ENCODE measurements at places on chromosomes 7 and 10.

DNA sequence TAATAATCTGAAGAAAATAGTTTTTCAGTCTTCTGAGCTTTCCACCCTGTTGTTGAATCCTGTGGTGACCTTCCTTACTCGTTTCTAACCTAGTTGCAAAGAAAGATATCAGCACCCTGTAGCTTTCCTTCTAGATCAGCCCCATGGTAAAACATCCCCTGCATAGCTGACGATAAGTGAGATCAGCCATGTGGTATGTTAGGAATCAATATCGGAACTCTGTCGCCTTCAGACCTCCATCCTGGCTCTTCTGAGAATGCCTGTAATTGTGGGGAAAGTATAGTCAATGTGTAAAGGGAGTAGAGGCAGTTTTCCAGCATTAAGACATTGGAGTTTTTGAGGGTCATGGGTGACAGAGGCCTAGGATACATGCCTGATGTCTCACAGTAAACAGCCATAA, 151.8 kb downstream of the LRRC4 start:
- no peak for DNase-seq

DNA sequence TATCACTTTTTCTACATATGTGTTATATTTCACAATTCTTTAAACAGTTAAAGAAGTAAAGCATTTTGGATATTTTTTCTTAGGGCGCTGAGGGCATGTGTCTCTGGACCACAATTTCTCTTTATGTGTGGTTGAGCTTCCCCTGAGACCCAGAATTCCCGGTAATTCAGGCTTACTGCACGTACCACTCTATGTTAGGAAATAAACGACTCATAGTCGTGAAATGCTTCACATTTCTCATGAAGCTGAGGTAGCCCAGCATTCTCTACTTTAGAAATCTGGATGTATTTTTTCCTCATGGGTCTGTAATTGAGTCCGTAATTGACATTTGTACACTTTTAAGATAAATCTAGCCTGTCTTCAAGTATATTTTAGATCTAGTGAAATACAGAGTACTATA, 170.6 kb downstream of the FZD1 start:
- DNase-seq = no peak

DNA sequence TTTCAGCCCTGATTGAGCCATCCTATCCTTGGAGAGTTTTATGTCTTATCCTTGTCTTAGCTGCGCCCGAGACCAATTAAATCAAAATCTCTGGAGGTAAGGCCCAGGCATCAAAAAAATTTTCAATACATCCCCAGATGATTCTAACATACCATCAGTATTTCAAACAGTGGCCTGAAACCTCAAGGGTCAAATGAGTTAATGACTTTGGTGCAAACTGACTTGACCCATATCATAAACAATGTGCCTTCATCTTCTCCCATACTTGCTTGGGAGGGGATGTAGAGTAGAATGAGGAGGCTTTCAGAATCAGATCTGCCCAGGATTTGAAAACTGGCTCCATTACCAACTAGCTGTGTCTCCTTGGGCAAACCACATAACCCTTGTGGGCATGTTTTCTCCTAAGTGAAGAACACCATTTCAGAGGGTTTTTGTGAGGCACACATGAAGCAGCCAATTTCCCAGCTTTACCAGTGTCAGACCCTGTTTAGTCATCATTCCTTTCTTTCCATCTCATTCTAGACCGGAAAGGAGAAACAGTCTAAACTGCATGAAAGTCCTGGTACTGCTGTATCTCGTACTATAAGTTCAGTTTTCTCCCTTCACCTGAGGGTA, 35.7 kb upstream of the ATXN7L1 start:
- DNase-seq = no peak

DNA sequence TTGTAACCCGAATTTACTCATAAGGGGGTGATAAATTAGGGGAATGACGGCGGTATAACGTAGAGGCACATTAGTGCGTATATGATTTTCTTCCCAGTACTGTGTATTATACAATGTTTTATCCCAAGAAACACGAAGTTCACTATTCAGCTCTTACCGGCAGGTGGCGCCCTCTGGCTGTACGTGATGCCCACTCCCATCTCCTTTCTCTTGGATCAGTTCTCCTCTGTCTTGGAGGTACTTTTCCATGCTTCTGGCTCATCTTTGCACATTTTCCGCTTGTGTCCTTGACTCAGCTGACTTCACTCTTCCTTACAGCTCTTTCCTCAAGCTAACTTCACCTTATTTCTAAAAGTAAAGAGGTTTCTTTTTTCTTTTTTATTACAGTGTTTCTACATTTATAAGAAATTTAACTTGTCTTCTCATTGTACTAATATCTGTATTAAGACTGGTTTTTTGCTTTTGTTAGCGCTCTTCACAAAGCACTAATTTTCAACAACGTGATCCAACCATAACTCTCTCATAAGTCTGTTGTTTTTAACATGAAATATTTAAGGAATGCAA, 21.3 kb downstream of the TMEM176B start:
- DNase-seq = peak; percentile 45

- no peak for DNase-seq
These were observed 79.2 kb downstream of the PHTF2 start for GRCh38 chr7:77877791-77878190.

DNA sequence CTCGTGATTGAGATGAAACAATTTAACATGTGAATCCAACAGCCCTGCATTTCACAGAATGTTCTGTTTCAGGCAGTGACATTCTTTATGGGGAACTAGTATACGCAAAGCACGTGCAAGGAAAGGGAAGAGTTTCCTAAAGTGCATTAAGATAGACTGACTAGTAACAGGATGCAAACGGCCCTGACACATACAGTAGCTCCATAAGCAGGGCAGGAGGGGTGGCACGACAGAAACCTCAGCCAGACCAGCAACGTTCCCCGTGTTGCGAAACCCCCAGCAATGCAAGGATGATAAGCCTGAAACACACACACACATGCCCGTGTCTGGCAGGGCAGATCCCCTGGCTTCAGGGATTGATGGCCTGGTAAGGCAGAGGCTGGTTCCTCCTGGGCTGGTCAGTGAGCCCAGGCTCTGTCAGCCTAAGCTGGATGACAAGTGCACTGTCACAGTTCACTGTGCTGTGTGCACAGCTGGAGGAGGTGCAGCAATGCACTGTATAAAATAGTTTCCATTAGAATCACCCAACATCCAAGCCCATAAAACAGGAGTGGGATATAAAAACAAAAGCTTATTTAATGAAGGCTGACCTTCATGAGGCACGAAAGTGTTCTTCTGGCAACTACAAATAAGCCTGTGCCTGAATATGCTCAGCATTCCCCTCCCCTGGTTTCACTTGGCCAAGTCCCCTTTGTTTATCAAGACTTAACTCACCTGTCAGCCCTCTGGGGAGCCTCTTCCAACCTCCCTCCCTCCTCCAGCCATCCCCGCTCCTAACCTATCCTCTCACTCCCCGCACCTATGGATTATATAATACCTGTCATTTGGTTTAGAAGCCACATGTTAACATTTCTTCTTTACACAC, 88.8 kb downstream of the GSAP start:
- peak; percentile 40 for DNase-seq

DNA sequence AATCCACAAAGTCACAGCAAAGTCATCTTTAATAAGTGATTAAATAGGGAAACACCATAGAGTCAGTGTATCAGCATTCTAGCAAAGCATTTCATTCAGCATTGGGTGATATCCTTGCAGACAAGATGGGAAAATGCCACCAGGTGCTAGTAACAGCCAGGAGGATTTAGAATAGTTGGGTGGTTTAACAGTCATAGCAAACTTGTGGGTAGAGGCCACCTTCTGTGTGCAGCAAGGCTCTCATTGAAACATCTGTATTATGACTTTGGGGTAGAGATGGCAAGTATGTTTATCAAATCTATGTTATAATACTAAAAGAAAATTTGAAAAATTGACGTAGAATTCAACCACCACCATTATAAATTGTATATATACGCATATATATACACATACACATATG, 26.4 kb upstream of the ADO start:
- no peak for DNase-seq

- DNase-seq = no peak
These were observed 61.6 kb downstream of the NHLRC2 start for GRCh38 chr10:113916053-113916452.

GRCh38 chr7:30028749-30029635, 780 bp downstream of the PLEKHA8 start:
- DNase-seq = peak; percentile 56

- no peak for DNase-seq
These were observed 249.5 kb downstream of the RPS24 start for GRCh38 chr10:78283069-78283682.

Data from SHP77 treated with DMSO at 0.1 percent for 48 hours (cell line).